ENCODE measurements at places on chromosomes 4 and X. TPM values are rescaled to one million over a fixed set of nuclear protein-coding genes. Genes with fewer than 3 reads are reported as not detected.

Gene ASMT
- 1.4 TPM for total RNA-seq

DNA sequence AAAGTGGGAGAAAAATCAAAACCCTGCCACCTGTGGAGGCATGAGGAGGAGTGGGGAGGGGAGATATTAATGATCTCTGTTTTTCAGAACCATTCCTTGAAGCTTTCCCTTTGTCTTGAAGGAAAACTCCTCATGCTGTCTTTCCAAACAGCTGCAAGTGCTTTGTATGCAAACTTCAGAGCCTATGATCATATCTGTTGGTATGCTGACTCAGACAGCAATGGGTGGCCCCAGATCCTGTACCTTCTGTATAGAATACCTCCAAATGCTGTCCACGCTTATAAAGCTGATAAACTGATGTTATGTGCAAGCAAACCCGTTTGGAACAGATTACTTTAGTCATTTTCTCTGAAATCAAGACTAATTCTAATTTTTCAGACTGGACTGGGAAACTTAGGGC, 31.9 kb downstream of the BMP15 start:
- no peaks in the 10 kb centered on the region for H3K27me3 ChIP-seq
- H3K27ac ChIP-seq, result no peak overlapping the region
- H3K36me3 ChIP-seq, result peaks cover 9% of the 10 kb centered on the region
- no peak for DNase-seq

Gene UGT2B15
- total RNA-seq, result not detected

DNA sequence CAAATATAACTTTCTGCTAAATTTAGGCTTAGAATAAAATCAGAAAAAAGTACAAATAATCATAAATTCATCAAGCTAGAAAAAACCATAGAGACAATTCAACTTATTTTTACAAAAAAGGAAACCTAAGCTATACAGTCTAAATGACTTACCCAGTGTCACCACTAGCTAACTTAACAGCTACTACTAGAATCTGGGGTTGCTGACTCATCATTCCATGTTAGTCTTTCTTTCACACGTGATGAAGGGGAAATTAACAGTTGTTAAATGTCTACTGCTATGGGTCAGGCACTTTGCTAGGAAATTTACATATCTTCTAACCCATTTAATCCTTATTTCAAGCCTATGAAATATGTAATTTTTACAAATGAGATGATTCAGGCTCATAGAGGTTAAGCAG, 349.3 kb upstream of the GALNT7 start:
- no peaks in the 10 kb centered on the region for H3K36me3 ChIP-seq
- no peak overlapping the region for H3K4me3 ChIP-seq
- DNase-seq, result no peak
